Activated naive CD8-positive, alpha-beta T cell treated with anti-CD3 and anti-CD28 coated beads, Interleukin-2, amount 10 ng/mL, durations not matched to agents 7 days and 5 days (primary cell): ENCODE measurements at places on chromosomes 7 and 10. TPM values are rescaled to one million over a fixed set of nuclear protein-coding genes. Genes with fewer than 3 reads are reported as not detected.

DNA sequence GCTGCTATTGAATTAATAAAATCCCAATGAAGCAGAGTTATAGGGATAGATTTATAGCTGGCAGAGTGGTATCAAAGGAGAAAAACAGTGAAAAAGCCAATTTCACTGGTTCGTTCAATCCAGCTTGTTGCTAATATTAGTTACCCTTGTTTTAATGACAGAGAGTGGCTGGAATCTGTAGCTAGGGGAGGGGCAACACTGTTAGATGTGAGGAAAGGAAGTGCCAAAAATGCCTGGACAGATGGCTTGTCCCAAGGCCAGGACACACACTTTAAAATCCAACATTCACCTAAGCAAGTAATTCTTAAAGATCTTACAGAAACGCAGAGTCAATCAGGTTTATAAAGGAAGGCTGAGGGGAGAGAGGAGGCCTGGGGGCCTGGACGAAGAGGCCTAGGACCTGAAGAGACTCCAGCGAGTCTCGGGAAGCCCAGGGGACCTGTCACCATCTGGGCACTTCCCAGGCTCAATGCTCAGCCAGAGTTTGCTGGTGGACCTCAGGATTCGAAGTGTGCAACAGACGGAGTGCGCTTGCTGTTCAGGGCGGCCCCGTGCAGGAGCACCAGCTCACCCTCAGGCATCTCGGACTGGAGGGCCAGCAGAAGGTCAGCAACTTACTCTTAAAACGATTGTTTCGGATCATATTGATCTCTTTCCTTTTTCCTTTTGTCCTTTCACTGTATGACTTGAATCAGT lies 36.7 kb downstream of the TMEM248 start:
- DNase-seq: no peak

DNA sequence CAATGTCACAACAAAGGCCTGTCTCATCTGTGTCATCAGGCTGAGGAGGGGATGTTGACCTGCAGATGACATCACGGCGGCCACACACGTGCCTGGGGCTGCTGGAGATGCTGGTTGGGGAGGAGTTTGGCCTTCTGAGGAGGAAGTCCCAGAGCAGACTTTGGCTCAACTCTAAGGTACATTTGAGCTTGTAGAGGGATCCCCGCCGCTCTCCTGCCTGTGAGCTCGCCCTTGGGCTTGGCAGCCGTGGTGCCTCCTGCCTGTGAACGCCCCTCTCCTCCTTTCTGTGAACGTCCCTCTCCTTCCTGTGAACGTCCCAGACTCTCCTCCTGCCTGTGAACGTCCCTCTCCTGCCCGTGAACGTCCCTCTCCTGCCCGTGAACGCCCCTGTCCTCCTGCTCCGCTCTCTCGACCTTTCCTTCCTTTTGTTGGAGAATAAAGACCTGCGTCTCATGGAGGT lies 176.4 kb downstream of the DNAJB6 start:
- no peak for DNase-seq

GRCh38 chr7:28588602-28589001 lies 176.3 kb downstream of the CREB5 start:
- DNase-seq: no peak

- DNase-seq: no peak
These were observed 116.5 kb upstream of the FRMD4A start for GRCh38 chr10:14447094-14447839.

DNA sequence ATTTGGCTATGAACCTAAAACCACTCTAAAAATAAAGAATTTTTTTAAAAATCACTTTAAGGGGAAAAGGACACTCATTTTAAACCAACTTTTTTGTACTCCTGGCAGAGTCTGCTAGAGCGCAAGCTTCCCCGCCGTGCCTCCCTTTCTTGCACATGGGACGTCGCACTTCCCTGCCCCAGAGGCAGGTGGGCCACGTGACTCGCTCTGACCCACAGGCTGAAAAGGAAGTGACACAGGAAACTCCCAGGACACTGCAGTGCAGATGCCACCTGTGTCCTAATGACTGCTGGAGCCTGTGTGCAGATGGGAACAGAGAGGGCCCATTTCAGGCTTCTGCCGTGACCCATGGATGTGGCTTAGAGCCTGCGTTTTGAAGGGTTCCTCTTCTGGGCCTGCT lies 142.1 kb upstream of the LANCL2 start:
- no peak for DNase-seq

Gene ERVW-1
- total RNA-seq: not detected

Gene EEPD1
- total RNA-seq: 2.0 TPM
